ENCODE measurements at places on chromosomes 5 and 9.

- no peak for DNase-seq
These were observed 136.4 kb upstream of the TBC1D2 start for GRCh38 chr9:98391867-98392266.

GRCh38 chr9:84285381-84285780 is 55.2 kb downstream of the SLC28A3 start:
- no peak for DNase-seq

DNA sequence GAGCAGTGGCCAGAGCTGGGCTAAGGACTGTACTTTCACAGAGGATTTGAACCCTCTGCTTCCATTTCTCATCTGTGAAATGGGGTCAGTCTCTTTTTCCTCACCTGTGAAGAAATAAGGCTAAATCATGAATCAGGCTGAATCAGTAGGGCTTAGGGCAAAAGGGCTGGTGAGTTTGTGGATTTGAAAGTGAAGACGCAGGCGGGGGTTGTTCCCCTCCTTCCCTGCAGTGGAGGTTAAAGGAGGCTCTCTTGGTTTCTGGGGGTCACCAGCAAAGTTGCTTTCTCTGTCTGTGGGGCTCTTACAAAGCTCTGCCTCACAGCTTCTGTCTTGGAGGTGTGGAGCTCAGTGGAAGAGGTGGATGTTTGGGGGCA is 17.6 kb upstream of the NDST1 start:
- no peak for DNase-seq

DNA sequence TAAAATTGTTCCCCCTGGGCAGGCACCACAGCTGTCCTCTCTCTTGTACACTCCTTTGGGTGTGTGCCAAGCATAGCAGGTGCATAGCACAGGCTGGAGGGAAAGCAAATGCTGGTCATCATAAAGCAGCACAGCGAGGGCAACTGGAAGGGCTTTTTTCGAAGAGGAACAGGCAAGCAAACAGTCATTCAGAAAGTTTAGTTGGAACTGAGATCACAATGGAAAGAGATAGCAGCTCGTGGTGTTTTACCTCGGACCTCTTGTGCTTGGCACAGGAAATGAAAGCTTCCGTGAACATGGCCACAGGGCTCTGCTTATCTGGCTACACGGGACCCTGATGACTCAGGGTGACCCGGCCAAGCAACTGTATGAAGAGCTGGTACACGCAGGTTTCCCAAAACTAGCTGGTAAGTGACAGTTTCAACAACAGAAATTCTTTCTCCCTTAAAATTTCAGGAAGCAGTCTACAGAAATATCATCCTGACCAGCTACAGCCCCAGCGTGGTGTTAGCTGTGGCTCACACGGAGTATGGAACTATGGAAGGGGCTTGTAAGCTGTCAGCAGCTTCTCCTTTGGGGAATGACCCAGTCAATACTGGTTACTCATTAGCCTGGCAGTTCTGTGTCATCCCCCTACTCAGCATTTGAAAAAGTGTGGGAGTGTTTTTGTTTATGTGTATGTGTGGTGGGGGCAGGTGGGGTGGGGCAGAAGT is 48.1 kb downstream of the POC5 start:
- DNase-seq = no peak

DNA sequence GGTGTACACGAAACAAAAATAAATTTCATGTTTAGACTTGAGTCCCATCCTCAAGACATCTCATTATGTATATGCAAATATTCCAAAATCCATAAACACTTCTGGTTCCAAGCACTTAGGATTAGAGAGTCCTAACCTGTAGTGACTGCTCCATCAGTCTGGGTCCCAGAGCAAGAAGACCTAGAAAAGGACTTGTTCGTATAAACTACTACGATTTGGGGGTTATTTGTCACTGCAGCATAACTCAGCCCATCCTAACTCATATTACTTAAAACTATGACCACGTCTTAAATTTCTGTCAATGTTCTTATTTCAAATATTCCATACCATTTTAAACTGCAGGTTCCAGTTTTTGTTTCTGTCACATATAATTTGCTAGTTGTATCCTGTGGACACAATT is 463.0 kb downstream of the AGTPBP1 start:
- DNase-seq = no peak

- DNase-seq = no peak
These were observed 228.0 kb downstream of the NTRK2 start for GRCh38 chr9:84897362-84898094.

DNA sequence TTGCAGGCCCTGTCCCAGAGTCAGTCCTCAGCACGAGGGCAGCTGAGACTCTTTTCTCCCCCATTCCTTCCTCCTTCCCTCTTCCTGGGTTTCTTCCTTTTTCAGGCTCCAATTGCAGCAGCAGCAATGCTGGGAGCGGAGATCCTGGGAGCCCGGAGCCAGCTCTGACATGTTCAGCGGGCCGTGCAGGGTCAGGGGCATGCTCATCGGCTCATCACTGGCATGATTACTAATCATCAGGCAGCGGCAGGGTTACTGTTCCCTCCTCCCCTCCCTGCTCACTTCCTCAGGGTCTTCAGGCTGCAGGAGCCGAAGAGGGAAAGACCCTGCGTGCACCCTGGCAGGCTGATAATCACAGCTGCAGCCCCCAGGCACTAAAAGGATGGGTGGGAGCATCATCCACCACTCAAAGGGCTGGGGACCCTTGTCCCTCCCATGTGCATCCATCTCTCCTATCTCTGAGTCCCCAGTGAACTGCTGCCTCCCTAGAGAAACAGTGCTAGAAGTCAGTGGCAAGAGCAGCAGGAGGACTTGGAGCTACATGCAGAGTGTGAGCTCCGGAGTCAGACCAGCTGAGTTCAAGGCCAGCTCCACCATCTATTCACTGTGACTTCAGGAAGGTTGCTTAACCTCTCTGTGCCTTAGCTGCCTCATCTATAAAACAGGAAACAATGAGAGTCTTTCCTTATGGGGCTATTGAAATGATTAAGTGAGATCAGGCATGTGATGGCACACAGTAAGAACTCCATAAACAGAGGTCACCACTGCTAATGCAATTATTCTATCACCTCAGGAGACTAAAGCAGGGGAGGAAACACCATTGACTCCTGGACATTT is 7.8 kb upstream of the KCNIP1 start:
- DNase-seq = no peak

DNA sequence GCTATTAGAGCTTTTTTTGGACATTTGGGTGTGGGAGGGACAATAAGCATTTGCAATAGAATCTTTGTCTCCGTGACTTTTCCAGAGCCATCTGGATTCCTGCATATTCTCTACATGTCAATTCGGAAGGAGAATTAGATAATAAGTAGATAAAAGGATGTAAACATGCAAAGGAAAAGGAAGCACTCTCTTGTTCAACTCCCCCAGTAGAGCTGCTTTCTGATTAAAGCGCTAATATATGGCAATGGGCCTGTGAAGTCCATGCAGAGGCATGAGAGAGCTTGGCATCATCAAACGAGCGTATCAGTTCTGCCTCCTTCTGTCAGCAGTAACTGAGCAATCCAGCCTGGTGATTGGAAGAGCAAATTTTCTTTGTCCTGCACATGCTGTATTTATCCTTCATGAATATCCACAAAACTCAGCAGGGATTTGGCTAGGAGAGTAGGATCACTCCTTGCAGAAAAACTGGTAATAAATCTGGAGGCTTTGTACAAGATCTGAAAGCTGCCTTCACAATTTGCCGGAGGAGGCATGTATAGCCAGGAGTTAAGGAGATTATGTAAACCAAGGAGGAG is 1752.9 kb downstream of the MAT2B start:
- no peak for DNase-seq

DNA sequence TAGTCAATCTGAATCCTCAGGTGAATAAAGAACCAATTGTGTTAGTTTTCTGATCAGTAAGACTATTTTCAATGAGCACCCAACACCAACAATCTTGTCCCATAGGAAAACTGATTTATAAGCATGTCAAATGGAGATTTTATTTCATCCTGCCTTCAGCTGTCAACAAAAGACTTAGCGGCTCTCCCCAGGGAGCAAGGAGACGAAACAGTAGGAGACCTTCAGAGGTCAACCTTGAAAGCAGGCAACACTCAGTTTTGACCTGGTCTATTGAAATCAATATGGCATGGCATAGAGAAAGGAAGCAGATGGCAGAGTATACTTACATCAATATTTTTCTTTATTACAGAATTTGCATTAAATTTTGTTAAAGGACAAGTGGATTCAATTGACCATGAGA is 34.1 kb downstream of the ZNF622 start:
- DNase-seq = no peak

DNA sequence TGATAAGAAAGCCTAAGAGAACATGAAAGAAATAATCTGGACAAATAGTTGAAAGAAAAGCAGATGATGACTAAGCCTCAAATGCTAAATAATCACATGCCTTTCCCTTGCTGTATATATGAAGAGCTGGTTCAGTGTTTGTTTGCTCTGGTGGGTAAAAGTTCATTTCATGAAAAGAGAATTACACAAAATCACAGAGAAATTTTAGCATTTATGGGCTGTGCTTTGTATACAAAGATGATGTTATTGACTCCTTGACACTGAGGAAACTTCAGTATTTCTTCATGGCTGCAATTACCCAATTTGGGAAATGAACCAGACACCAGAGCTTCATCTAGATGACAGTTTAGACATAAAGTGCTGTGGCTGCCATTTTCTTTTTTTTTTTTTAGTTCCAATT is 527.2 kb downstream of the NR2F1-AS1 start:
- DNase-seq = no peak

DNA sequence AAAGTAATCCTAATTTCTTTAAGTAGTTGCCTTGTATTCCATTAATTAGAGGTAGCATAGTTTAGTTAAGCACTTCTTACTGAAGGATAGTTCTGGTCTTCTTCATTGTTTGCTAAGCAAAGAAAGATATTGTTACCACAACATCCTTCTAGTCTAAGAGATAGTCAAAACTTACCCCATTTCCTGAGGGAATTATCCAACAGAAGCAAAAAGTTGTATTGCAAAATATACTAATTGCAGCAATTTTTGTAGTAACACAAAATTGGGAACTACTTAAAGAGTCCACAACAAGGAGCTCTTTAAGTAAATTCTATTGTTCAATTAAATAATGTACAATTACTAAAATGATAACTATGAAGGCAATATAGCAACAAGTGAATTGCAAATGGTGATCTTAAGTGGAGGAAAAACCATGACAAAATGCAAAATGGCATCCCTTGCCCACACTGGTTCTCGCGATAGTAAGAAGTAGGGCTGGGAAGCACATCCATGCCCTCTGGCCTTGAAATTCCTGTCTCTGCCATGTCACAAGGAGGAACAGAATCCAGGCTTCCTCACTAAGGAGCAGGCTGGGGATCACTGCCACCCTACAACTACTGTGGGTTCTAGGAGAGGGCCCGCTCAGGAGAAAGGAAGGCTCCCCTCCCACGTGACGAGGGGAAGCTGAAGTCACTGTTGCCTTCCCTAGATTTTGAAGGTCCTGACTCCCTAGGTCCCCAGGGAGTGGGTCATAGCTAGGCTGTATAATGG is 23.3 kb upstream of the MEGF9 start:
- no peak for DNase-seq

- DNase-seq = no peak
These were observed 166.7 kb downstream of the PAPPA start for GRCh38 chr9:116320290-116320689.

DNA sequence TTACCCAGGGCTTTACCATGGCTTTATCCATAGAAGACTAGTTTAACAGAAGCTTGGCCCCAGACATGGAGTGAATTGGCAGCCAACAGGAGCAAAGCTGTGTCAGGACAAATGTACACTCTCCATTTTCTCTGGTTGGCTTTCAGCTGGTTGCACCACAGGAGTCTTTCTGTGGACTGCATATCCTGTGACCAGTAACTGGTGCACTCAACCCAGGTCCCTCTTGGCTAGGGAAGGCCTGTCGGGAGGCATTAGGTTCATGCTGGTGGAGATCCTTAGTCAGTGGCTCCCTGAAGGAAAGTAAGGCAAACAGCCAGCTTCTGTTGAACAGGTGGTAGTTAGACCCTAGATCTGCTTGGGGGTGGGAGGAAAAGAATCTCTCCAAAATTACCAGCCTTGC is 146.9 kb upstream of the TLX3 start:
- no peak for DNase-seq

DNA sequence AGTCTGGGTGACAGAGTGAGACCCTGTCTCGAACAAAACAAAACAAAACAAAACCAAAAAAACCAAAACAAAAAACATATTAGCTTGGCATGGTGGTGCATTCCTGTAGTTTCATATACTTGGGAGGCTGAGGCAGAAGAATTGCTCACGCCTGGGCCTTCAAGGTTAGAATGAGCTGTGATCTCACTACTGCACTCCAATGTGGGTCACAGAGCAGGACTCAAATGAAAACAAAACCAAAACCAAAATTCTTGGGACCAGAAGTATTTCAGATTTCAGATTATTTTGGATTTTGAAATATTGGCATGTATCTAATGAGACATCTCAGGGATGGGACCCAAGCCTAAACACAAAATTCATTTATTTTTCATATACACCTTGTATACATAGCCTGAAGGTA is 80.2 kb downstream of the TMC1 start:
- DNase-seq = no peak

DNA sequence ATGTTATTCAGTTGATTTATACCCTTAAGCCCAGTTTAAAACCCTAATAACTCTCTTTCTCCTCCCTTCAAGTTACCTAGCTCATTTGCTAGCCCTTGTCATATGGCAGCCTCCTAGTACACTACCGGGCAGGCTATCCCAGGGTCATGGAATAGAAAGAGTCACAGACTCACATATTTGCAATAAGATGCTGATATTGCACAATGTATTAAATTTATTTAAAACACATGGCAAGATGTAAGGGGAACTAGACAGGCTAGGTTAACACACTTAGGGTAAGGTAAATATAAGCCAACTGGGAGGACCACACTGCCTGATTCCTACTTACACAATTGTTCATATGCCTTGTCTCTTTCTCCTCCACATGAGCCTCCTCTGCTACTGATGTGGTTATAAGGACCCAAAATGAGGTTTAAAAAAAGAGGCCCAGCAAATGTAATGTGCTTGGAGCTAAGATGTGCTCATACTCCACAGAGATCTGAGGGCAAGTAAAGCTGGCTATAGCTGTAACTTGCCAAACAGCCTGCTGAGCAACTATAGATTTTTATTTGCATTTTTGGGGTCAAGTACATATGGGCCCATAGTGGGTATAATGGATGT is 130.0 kb downstream of the ENC1 start:
- no peak for DNase-seq

GRCh38 chr5:139285651-139286392 is 7.7 kb upstream of the MATR3 start:
- DNase-seq = no peak

DNA sequence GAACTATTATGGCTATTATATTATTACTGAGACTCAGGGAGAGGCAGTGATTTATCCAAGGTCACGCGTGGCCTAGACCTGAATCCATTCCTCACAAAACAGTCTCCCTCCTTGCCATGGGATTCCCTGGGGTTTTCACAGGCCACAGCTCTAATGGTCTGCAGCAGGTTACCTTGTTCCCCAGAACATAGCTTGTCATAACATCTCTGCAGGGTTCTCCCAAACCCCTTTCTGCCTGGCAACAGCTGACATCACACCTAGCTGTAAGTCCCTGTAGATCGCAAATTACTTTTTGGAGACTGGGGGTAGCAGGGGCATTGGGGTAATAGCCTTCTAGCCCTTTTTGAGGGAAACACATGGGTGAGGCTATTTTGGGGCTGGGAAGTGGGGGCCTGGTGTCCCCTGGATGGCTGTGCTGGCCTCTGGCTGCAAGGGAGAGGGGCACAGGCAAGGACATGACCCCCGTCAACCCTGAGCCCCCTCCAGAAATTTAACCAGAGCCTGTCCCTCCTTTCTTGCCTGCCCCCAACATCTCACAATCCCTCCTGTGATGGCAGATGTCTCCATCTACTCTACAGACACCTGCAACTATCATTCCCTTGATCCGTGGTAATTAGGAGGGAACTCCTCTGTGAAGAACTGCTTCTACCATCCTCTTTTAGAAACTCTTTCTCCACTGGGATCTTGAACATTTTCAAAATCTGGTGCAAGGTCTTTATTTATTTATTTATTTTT is 1.3 kb downstream of the CD74 start:
- DNase-seq = no peak
